ENCODE measurements at places on chromosomes 7 and 10.

DNA sequence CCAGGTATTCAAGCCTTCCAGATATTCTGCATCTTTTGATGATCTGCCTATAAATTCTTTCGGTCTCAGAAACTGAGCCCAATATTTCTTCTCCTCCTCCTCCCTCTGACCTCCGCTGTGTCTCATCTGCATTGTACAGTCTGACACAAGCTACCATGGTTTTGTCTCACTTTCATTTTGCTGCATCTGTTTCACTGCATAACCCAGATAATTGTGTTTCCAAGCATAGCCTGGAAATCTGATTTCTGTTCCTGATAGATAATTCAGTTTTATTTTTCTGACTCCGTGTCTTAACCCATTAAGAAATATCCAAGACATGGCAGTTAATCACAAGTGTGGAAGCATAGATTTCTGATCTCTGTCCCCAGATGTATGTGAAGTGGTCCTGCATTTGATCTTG lies 374.2 kb upstream of the SEMA3A start:
- no peak for DNase-seq

DNA sequence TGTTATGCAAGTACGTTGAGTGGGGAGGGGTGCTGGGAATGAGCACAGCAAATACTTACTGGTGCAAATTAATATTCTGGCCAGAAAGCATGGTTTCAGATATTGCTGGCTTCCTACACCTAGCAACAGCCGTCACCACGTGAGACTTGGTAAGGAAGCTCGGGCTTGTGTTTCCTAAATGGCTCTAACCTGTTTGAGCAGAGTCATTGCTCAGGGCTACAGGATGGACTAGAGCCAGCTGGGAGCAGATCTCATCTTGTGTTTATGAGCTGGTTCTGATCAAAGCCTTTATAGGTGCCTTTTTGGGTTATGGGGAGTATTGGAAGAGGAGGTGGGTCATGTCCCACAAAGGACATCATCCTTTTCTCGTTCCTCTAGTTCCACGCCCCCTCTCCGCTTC lies 200.3 kb downstream of the BUB3 start:
- no peak for DNase-seq

- no peak for DNase-seq
Observed at GRCh38 chr10:85651497-85651882, 715.1 kb downstream of the GRID1 start.

GRCh38 chr10:63710703-63711102 lies 189.5 kb downstream of the REEP3 start:
- no peak for DNase-seq

DNA sequence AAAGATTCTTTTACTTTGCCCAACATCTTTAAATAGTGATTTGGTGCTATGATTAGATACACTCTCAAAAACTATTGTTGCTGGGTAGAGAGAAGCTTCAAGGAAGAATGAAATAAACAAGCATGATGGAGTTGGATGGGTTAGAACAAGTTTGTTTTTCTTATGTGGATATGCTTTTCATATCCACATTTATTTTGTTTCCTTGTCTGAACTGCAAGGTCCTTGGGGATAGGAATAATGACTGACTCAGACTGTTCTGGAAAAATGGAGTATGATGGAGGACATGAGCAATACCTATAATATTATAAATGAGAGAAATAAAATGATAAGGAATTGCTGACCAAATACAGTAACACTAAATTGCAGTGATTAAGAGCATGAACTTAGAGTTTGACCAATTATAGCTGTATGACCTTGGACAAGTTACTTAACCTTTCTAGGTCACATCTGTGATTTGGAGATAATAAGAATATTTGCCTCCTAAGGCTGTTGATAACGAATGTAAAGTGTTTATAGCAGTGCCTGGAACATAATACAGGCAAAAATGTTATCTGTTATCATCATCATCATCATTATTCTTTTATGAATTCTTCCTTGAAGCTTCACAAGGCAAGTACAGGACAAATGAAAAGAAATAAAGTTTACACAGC lies 847.5 kb downstream of the LRMDA start:
- DNase-seq = no peak
